ENCODE measurements at places on chromosomes 16 and 17.

DNA sequence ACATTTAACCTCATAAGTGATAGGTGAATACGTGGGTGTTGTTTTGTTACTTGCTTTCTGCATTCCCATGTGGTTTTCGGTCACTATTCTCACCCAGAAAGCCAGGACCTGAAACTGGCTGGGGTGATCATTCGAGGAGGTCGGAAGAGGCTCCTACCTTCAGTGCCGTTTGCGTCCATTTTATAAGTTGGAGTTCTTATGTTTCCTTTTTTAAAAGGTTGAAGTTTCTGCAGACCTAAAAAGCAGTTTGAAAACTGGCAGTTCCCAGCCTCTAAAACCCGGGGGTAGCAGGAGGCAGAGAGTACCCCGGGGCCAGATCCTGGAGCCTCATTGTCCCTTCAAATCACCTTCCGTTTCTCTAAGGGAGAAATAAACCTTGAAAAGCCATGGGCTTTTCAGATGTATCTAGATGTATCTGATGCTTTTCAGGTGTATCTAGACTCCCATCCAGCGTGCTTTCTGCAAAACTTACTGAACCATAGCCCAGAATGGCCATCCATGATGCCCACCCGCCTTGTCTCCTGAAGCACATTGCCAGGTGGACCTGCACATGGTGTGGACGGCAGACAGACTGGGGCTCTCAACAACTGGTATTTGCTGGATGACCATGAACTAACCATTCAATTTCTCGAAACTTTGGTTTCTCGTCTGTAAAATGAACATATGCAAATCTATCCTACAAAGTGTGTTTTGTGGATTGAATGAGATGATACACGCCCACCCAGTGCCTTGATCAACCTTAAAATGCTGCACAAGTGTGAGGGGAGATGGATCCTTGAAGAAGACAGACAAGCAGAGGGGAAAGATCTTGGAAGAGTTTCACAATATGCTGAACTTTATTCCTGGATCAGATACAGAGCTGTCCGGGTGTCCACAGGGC, 1.3 kb downstream of the NLRC5 start:
- DNase-seq, result no peak

DNA sequence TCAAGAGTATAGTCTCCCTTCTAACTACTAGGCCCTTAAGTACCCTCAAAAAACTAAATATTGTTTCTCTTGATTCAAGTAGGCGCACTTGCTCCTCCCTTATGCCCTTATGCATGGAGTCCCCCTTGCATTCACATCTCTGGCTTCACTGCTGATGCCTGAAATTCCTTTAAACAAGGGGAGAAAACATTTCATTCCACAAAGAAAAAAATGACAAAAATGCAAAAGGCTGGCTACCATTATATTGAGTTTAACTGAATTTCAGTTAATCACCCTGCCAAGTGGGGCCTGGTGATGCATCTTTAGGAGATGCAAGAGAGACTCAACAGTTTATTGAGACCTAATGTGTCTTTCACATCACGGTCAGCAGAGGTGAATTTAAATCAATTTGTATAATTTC, 35.6 kb downstream of the CRLF3 start:
- peak; percentile 16 for DNase-seq

DNA sequence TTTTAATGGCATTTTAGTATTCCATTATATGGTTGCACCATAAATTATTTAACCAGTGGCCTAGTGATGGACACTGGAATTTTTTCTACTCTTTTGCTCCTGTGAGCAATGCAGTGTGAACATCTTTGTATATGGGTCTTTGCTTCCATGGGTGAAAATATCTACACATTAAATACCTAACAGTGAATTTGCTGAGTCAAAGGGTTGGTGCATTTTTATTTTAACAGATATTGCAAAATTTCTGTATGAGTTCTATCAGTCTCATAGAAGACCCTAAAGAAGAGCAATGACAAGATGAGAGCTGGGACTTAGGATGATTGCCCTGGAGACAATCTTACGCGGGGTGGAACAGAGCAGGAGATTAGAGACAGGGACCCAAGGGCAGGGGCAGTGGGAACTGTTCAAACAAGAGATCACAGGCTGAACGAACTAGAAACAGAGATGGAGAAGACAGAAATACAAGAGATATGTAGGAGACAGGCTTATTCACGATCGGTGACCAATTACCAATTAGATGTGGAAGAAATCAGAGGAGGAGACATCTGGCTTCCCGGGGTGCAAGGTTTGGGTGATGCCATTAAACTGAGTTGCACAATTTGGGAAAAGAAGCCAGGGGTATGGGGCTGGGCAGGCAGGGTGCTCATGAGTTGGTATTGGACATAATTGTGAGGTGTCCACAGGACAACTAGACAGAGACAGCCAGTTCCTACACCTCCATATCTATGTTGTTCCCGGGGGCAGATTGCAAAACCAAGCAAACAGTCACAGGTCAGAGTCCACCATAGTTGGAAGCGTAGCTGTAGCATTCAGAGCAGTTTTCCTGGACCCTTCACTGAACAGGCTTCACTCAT, 39.9 kb upstream of the LONP2 start:
- DNase-seq, result no peak

GRCh38 chr16:23374721-23375510, 72.8 kb downstream of the SCNN1B start:
- no peak for DNase-seq

DNA sequence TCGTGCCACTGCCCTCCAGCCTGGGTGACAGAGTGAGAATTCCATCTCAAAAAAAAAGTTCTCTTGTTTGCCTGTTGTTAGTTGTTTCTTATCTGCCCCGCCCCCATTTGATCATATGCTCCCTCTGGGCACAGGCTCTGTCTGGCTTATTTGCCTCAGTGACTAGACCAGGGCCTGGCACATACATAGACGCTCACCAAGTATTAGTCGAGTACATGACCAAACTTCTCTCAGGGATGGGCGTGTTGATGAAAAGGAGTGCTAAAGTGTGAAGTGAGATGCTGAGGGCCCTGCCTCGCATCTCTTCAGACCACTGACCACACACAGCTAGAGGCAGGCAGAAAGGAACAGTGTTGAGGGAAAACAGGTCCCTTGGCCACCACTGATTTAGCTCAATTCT, 3.3 kb upstream of the HELZ start:
- no peak for DNase-seq

- DNase-seq, result no peak
These were observed 221.1 kb downstream of the FTO start for GRCh38 chr16:53925107-53925410.

DNA sequence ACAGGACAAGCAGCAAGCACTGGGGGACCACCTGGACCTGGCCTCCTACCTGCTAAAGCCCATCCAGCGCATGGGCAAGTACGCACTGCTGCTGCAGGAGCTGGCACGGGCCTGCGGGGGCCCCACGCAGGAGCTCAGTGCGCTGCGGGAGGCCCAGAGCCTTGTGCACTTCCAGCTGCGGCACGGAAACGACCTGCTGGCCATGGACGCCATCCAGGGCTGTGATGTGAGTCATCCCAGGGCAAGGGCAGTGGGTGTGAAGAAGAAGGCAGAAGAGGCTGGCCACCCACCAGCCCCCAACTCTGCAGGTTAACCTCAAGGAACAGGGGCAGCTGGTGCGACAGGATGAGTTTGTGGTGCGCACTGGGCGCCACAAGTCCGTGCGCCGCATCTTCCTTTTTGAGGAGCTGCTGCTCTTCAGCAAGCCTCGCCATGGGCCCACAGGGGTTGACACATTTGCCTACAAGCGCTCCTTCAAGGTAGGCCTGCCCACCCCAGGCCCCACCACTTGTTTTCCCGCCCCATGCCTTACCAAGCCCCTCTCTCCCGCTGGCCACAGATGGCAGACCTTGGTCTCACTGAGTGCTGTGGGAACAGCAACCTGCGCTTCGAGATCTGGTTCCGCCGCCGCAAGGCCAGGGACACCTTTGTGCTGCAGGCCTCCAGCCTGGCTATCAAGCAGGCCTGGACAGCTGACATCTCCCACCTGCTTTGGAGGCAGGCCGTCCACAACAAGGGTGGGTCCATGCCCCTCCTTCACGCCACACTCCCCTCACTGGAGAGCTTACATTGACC, 7.3 kb downstream of the PLEKHG4 start:
- no peak for DNase-seq

- DNase-seq, result no peak
These were observed 48.9 kb upstream of the MSI2 start for GRCh38 chr17:57207396-57207795.
